ENCODE measurements at places on chromosomes 12 and 14. TPM values are rescaled to one million over a fixed set of nuclear protein-coding genes. Genes with fewer than 3 reads are reported as not detected.

GRCh38 chr12:56957229-56958052 lies at the start of gene RDH16:
TSS of gene RDH16 (minus strand) at chr12:56957608. CDS start at chr12:56957462, 146 bp downstream.
- no peaks in the 10 kb centered on the region for H3K27me3 ChIP-seq
- DNase-seq = no peak
- no peak within 1 kb of the TSS for H3K27ac ChIP-seq
- no peaks in the 10 kb centered on the region for H3K36me3 ChIP-seq
- H3K4me1 ChIP-seq = peaks cover 49% of the 10 kb centered on the region

GRCh38 chr14:24483604-24484252 lies 24.3 kb downstream of the CMA1 start:
- no peak for DNase-seq
- no peak overlapping the region for H3K27ac ChIP-seq
- H3K36me3 ChIP-seq = no peaks in the 10 kb centered on the region
- H3K27me3 ChIP-seq = no peaks in the 10 kb centered on the region

The FANCM gene
- total RNA-seq = 10.4 TPM

The VDR gene
- total RNA-seq = 0.21 TPM

DNA sequence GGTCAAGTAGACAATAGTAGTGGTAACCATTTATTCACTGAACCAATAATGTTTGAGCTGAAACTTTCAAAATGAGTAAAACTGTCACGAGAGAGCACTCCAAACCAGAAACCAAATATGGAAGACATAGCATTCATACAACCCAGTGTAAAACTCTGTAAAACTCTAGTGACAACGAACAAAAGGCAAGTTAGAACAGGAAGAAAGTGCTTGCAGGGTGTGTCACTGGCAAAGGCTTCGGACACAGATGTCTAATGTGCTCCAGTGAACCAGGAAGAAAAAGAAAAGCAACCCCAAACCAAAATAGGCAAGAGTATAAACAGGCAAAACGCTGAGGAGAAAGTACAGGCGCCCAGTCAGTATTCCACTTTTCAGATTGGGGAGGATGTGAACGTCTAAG lies 79.3 kb upstream of the FZD10 start:
- no peaks in the 10 kb centered on the region for H3K4me1 ChIP-seq
- H3K36me3 ChIP-seq = no peaks in the 10 kb centered on the region
- no peak overlapping the region for H3K27ac ChIP-seq
- no peak overlapping the region for H3K4me3 ChIP-seq
- H3K27me3 ChIP-seq = peaks cover 61% of the 10 kb centered on the region

GRCh38 chr14:71932229-71932981 lies at the start of gene RGS6:
TSS of gene RGS6 (plus strand) at chr14:71932429.
- no peaks in the 10 kb centered on the region for H3K4me1 ChIP-seq
- H3K27ac ChIP-seq = no peak within 1 kb of the TSS
- H3K4me3 ChIP-seq = no peak within 1 kb of the TSS
- DNase-seq = peak; percentile 1
- no peaks in the 10 kb centered on the region for H3K36me3 ChIP-seq
- peaks cover 1% of the 10 kb centered on the region for H3K27me3 ChIP-seq

GRCh38 chr12:12715459-12716150 lies 1.6 kb upstream of the CDKN1B start:
- peaks cover 33% of the 10 kb centered on the region for H3K4me1 ChIP-seq
- H3K36me3 ChIP-seq = 0 out of 2 replicates have a peak, but pooled peaks cover 1% of the 10 kb centered on the region

GRCh38 chr14:103619057-103619456 lies 10.0 kb upstream of the KLC1 start:
- H3K36me3 ChIP-seq = no peaks in the 10 kb centered on the region
- H3K27ac ChIP-seq = no peak overlapping the region
- no peak for DNase-seq
- H3K4me1 ChIP-seq = peaks cover 47% of the 10 kb centered on the region

GRCh38 chr14:100866666-100867630 lies 36.6 kb downstream of the RTL1 start:
- no peak overlapping the region for H3K27ac ChIP-seq
- no peaks in the 10 kb centered on the region for H3K4me1 ChIP-seq
- no peak for DNase-seq
- H3K4me3 ChIP-seq = no peak overlapping the region

DNA sequence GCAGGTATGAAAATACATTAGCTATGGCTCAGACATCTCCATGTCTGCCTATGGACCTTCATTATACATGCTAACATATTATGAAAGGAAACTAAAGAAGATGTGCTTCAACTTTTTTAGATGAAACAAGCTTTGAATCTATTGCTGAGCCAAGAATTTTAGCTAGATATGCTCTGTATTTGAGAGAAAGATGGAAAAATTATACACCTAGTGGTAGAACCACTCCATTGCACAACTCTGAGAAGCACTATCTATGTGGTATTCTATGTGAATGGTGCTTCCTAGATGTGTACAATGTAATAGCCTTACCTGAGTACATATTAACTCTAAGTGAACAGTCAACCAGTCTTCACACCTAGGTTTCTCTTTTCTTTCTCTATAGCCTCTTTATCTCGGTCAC lies 17.3 kb downstream of the EPYC start:
- no peak for DNase-seq
- H3K27ac ChIP-seq = no peak overlapping the region
- no peaks in the 10 kb centered on the region for H3K4me1 ChIP-seq
- H3K36me3 ChIP-seq = no peaks in the 10 kb centered on the region
- no peaks in the 10 kb centered on the region for H3K27me3 ChIP-seq

DNA sequence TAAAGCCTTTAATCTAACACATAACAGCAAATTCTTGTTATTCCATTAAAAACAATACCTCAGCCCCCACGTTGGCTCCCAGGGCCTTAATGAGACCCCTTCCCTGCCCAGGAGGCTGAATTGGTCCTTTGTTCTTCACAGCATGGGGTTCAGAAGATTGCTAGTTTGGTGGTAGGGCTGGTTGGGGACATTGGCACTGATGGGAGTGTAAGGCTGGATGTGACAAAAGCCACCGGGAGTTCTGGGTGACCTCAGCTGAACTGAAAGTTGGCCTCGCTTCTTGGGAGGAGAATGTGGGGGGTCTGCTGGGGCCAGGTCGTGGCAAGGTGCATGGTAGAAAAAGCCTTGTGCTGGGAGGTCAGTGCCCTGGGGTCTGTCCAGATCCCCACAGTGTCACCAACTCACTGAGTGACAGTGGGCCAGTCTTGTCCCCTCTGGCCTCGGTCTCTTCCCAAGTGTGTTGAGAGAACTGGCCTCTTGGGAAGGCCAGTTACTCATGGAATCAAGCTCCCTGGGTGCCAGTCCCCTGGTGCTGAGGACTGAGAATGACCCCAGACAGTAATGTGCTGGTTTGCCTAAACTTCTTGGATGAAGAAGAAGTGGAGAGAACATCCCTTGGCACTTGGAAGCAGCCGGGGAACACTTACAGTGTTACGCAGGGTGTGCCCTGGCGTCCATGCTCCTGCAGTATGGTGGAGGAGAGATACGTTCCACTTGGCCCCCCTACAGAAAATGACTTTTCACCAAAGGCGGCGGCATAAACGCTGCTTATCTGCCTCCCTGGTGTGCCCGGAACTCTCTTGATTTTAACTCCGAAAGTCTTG lies 283.7 kb upstream of the RTL1 start:
- H3K27me3 ChIP-seq = peaks cover 5% of the 10 kb centered on the region
- no peak for DNase-seq
- H3K36me3 ChIP-seq = no peaks in the 10 kb centered on the region
